Stimulated activated naive CD4-positive, alpha-beta T cell treated with Interleukin-2 at 50 U/mL for 16 hours (primary cell): ENCODE measurements at places on chromosomes 6 and 20.

- DNase-seq, result no peak
These were observed 152.8 kb upstream of the CST7 start for GRCh38 chr20:24796236-24796635.

DNA sequence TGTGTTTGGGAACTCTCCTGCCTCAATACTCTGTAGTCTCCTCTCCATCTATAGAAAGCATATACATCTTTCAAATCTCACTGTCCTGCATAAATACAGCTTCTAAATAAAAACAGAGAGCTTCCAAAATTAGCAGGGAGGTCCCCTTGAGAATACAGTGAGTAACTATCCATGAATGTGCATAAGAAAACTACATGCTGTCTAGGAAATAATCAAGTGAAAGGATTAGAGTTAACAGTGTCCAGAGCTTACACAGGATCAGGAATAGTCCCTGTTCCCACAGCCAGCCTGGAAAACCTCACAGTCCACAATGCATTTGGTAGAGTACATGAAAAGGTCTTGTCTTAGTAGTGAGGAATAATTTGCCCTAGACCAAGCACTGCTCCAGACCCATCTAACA, 123.0 kb upstream of the POU3F2 start:
- DNase-seq, result no peak

- no peak for DNase-seq
These were observed 42.5 kb downstream of the HMGCLL1 start for GRCh38 chr6:55536391-55536956.

DNA sequence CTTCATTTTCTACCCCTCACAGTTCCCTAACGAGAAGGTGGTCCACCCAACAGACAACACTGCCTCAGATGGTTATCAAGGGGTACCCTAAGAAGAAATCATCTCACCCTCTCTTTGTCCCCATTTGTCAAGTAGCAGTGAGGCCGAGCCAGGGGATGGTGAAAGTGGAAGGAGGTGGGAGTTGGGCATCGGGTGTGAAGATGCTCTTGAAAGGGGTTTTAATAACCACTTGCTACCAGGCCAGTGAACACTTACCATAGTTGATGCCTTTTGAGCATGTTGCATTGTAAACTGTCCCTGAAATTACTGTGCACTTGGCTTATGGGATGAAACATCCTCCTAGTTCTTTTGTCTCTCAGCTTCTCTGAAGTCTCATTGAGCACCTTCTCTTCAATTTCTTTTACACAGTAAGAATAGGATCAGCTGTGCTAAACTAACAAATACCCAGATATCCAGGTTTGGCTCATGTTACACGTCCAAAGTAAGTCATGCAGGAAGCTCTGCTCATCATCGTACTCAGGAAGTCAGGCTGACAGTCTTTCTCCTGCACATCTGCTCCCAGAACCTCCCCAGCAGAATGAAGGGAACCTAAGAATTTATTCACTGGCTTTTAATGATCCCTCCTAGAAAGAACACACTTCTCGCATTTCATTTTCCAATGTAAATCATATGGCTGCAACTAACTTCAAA, 13.3 kb downstream of the HLA-DPB1 start:
- DNase-seq, result no peak

GRCh38 chr6:23179994-23180393, 610.6 kb downstream of the HDGFL1 start:
- DNase-seq, result no peak

DNA sequence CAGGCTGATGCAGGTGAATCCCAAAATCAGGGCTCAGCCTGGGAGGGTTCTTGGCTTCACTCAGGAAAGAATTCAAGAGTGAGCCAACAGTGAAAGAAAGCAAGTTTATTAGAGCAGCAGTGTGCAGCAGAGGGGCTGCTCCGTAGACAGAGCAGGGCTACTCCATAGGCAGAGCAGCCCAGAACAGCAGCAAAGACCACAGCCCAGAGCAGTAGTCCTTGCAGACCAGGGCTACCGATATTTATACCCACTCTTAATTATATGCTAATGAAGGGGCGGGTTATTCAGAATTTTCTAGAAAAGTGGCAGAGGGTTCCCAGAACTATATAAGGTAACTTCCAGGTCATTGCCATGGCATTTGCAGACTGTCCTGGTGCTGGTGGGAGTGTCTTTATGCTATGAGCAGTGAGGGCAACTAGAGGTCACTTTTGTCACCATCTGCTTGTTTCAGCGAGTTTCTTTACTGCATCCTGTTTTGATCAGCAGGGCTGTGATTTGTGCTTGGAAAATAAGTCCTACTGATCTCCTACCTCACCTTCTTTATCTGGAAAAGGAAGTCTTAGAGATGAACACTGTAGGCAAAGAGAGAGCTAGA, 39.8 kb upstream of the PTPN1 start:
- no peak for DNase-seq

GRCh38 chr6:113329942-113330635, 527.1 kb upstream of the MARCKS start:
- DNase-seq, result no peak

DNA sequence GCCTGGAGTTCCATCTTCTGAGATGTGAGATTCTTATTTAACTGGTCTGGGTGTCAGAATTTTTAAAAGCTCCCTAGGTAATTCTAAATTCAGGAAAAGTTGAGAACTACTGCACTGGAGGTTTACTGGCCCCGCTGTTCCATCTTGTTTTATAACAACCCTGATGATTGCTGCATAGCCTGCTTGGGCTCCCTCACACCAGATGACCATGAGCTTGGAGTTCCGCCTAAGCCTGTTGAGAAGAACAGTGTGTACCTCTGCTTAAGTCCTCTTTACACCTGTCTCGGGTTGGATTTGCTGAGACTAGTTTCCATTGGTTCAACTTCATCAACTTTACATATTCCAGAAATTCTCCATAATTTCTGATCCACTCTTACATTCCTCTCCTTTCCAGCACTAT, 77.9 kb downstream of the FKBP5 start:
- DNase-seq, result no peak
